A549 (cell line): ENCODE measurements at places on chromosomes 11 and 22.

DNA sequence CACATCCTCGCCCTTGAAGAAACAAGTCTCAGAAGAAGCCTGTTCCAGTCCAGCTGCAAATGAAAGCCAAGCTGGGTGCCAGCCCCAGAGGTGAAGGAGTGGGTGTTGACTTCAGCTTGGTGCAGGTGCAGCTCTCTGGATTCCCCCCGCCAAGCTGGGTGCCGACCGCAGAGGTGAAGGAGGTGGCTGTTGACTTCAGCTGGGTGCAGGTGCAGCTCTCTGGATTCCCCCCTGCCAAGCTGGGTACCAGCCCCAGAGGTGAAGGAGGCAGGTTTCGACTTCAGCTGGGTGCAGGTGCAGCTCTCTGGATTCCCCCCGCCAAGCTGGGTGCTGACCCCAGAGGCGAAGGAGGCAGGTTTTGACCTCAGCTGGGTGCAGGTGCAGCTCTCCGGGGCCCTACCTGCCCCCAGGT lies 1234.0 kb downstream of the TBC1D22A start:
- DNase-seq = no peak

DNA sequence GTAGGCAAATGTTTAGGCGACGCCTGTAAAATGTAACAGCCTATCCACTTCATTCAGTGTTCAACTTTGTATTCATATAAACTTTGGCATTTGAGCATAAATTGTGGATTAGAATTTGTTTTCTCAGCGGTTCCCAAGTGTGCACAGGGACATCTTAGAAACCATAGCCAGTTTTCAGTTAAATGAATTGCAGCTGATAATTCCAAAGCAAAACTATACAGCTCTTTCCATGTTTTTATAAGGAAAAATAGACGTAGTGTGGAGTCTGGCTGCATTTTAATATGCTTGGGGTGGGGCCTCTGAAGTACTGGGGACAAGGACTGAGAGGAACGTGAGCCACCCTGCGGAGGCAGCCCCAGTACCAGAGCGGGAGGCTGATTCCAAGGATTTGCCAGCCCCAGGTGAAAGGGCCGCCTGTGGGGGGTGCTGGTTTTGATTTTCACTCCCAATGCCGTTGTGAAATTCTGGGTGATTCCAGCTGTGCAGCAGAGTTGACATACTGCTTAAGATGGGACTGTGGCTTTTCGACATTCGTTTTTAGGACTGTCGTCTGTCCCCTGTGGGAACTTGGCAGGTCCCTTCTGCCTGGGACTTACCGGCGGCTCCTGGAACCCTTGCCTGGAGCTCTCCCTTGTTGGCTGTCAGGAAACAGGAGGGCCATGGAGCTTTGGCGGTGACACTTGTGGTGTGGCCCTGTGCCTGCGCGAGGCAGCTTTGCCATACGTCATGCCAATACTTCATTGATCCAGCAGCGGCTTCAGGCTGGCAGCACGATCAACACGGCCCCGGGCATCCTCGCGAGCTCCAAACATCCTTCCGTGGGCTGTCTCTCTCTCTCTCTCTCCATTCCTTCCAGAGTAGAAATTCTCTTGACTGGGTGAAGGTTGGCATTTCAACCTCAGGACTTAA lies 370.9 kb downstream of the TBC1D22A start:
- no peak for DNase-seq

DNA sequence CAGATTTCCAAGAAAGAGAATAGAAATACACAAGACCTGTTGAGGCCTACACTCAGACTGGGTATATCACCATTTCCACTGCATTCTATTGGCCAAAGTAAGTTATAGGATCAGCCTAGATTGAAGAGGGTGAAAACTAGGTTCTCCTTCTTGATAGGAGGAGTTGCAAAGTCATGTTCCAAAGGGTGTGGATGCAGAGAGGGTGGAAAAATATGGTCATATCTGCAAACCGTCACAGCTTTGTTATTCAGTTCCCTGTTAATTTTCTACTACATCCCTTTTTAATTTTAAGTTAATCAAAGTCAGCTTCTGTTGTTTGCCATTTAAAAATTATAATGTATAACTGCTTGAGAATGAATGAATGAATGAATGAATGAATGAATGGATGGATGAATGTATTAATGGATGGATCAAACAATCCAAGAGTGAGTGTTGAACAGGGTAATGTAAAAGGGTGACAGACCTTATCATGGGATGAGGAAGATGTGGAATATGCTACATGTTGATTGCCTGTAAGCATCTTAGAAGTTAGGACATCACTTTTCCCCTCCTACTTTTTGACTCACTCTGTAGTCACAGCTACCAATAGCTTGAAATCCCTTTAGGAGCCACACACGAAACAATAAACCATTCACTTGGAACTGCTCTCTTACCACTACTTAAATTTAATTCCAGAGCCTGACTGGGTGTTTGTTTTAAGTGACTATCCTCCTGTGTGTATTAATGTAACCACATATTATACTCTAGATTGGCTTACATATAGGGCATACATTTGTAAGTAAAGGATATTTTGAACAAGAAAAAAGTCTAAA lies 121.5 kb downstream of the CCDC34 start:
- no peak for DNase-seq

- DNase-seq = peak; percentile 4
These were observed 444 bp downstream of the CWF19L2 start for GRCh38 chr11:107457205-107457557.

DNA sequence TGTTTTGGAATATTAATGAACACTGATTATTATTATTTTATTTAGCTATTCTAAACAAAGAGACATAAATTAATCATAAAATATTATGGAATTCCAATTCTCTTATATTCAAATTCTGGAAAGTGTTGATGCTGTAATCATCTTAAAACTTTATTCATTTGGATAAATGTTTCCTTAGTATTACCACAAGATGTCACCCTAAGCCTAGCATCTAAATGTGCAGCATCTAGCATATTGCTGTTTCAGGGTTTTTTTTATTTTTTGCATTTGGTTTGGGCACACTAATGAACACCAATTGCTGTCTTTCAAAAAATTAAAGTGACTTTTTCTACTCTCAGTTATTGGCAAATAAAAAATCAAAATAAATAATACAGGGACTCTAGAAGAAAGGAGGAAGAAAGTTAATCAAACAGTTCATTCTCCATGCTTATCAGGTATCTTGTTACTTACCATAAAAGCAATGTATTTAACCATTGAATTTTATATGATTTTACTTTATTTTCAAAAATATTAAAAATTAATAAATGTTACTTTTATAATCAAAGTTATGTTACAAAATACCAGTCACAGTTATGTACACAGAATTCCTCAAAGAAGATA lies 31.8 kb downstream of the DLG2 start:
- DNase-seq = peak; percentile 62

GRCh38 chr11:36487619-36488018 lies 22.5 kb downstream of the TRAF6 start:
- DNase-seq = no peak

DNA sequence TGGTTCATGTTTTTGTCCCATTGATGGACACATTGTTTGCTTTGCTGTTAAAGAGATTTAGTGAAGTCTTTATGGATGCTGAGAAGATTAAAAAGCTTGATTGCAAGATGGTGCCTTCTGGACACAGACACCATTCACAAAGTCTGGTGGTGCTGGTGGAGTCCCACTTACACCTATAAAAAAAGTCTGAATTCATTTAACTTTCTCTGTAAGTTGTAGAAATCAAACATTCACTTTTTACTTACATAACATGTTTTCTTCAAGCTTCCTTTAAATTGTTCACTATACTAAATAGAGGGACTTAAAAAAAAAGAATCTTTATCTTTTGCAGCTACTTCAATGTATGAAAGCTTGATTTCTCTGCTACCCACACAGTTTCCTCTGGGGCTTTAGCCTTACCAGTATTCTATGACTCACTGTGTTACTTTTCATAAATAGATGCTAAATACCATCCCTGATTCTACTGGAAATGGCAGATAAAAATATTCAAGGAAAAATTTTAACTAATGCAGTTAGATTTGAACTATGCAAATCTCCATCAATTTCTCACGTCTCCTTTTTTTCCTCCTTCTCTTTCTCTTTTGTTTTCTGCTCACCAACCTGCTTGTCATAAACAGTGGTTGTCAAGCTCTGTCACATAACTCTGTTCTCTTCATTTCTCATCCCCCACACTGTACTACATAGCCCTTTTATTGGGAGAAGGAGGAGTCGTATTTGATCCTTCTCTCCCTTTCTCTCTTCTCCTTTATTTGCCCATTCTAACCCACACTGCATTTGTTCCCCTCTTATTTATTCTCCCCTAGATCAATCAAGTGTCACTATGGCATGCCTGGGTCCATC lies 89.7 kb downstream of the FAM76B start:
- no peak for DNase-seq

DNA sequence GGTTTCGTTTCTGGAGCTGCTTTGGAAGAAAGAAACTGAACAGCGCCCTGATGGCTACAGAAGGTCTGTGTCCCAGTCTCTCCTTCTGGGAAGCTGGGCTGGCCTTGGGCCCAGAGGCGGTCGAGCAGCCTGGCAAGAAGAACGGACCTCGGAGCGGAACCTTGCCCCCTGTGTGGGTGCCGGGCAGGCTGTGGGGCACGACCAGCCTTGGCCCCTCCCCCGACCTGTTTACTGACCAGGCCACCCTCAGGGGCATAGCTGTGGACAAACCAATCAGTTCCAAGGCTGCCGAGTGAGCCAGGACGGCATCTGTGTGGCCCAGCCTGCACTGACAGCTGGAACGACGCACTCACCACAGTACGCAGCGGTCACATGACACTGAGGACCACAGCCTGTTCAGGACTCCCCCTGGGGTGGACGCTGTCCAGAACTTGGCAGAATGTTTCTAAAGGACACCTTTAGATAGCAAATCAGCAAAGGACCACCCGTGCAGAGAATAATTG lies 7.2 kb downstream of the PIM3 start:
- no peak for DNase-seq

DNA sequence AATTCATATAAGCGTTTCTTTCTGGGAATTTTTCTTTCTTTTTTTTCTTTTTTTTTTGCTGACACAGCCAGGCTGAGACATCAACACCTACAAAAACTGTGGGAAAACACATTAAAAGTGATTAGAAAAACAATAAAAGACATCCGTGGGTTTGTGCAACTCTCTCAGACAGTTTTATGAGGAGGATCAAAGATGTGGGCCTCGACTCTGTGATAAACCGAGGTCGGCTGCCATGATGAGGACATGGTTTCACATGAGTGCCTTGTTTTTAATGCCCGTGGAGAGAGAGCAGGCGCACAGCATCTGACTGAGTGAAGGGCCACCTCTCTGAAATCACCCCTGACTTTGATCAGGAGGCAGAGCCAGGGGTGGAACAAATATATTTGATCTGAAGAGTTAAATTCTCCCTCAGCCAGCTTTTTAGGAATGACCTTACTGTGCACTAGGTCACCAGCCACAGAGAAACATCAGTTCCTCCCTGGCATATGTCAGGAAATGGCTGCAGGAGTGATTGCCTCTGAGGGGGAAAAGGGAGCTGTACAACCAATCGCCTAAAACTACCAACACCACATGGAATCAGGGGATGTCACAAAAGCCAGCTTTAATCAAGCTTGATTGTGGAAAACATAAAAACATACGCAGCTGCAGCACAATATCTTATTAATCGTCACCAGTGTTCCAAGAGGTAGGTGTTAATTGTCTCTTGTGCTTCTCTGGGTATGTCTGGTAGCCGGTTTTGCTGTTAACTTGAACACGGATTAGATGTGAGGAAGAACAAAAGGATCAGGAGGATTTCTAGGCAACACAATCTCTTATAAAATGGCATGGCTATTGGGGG lies 164.7 kb downstream of the MAML2 start:
- DNase-seq = no peak

DNA sequence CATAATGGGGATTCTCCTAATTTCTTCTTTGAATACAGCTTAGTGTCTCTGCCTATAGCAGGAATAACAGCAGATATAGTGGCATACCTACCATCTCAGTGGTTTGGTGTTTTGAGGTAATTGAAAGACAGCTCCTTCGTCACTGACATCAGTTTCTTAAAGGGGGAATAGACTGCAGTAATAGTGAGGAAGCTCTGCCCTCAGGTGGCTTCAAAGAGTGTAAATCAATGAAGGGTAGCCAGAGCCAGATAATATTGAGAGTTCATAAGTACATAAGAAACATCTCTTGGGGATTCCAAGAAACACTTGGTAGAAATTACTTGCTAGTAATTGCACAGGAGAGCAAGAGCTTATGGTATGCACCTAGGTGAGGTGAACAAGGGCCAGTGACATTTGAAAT lies 4.4 kb downstream of the OR6M1 start:
- DNase-seq = no peak

DNA sequence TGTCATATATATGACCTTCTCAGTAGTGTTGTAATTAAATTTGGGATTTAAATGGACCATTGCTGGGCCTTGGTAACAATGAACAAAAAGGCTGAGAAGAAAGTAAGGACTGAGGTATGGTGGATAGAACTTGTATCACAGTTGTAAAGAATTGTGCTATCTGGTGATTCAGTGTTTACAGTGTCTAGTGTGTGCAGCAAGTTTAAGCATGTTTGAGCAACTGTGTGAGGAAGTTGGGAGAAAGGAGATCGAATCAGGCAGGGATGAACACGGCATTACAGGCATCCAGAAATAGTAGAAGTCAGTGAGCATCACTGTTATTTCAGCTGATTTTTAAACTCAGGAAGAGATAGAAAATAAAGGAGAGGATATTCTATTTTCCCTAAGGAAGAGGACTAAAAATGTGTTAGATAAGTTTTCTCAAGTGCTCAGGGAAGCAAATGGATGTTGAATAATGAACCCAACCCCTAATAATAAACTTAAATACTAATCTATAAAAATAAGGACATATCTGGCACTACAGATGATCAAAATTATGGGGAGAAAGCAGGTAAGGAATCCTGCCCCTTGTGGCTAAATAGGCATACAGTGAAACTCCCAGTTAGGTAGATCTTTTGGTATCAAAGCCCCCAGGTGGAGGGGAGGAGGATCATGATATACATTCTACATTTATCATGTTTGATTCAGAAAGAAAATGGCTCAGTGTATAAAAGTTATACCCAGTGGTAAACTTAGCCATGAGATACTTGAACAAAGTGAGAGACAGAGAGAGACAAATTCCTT lies 361.0 kb upstream of the ANO3 start:
- peak; percentile 1 for DNase-seq

GRCh38 chr11:128420951-128421350 lies 166.4 kb downstream of the ETS1 start:
- DNase-seq = no peak

DNA sequence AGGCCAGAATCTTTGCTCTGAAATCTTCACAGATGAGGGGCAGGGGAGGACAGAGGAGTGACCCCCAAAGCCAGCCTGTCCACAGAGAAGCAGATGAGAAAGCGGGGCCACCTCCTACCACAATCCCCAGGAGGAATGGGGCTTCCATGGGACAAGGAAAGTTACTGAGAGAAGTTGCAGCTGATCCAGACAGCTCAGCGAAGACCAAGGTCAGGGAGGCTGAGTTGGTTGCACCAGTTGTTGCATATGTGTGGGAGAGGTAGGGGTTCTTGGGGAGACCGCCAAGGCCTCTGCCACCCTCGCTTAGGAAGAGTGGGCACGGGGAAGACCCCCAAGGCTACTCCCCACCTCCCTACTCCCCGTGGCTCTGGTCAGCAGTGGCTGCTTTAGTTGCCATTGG lies 81.6 kb upstream of the EIF3D start:
- no peak for DNase-seq
